Left lobe of liver (tissue), 2 donors: ENCODE measurements at places on chromosomes 7 and 10. TPM values are rescaled to one million over a fixed set of nuclear protein-coding genes. Genes with fewer than 3 reads are reported as not detected.
A peak's percentile ranks its signal among the peaks of the same experiment; 100 is the strongest.

The DDX56 gene
- total RNA-seq: 32.9 TPM

The PIK3AP1 gene
- 35.7 TPM for total RNA-seq

The GLCCI1 gene
- 4.4 TPM for total RNA-seq

The PIP gene
- total RNA-seq: not detected

- DNase-seq: no peak
Measured at GRCh38 chr10:75209086-75209920, 1.3 kb upstream of the VDAC2 start.

GRCh38 chr10:113132591-113133121 is 182.6 kb downstream of the TCF7L2 start:
- no peak for DNase-seq

DNA sequence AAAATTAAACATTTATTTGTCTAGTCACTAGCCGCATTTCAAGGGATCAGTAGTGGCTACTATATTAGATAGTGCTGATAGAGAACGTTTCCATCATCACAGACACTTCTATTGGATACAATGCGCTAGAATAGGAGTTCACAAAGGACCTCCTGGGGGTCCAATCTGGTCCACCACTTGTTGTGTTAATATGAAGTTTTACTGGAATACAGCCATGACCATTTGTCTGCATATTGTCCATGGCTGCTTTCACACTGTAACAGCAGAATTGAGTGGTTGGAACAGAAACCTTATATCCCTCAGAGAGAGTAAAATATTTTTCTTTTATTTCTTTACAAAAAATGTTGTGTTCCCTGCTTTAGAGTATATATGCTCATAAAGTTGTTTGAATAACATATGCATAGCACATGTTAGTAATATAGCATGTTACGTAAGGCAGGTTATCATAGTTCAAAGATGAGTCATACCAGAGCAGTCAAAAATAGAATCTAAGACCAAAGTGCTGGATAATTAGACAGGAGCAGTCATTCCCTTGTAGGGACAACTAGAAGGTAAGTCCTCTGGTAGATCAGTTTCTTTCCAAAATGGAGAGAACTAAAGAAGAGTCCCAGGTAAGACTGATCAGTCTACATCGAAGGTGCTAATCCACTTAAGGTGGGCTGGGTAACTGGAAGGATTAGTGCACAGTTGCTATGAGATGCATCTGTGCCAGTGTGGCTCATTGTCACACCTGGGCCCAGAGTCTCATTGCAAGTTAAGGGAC is 14.9 kb downstream of the BZW2 start:
- no peak for DNase-seq

DNA sequence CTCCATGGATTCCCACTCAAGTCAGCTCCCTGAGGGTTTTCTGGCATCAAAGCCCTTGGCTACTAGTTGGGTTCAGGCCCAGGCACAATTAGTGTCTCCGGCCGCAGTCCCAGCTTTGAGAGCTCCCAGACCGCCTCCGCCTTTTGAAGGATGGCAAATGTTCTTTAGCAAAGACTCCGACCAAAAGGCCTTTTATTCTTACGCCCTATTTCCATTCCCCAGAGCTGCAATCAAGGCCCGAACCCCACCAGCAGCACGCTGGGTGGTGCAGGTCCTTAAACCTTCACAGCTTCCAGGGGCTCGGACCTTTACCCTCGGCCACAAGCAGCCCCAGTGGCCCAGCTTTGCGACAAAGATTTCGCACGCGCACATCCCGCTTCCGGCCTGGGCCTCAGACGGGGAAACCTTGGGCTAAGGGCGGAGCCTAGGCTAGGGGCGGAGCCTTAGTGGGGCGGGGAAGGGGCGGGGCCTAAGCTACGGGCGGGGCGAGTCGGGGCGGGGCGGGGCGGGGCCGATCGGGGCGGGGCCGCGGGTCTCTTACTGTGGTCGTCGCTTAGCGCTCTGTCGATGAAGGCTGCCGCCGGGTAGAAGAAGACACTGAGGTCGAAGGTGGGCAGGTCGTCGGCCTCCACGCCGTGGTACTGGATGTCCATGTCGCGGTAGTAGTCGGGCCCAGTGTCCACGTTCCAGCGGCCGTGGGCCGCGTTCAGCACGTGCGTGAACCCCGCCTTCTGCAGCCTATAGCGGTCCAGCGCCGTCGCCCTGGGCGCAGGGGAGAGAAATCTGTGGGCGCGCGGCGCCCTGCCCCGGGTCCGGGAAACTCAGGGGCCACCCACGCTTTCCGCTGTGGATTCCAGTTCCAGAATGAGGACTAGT is 68.0 kb upstream of the SAMD8 start:
- DNase-seq: peak; percentile 44

- DNase-seq: no peak
Measured at GRCh38 chr7:106019470-106019820, 56.4 kb downstream of the CDHR3 start.

GRCh38 chr7:34991938-34992840 is 45.1 kb downstream of the DPY19L1 start:
- DNase-seq: no peak

DNA sequence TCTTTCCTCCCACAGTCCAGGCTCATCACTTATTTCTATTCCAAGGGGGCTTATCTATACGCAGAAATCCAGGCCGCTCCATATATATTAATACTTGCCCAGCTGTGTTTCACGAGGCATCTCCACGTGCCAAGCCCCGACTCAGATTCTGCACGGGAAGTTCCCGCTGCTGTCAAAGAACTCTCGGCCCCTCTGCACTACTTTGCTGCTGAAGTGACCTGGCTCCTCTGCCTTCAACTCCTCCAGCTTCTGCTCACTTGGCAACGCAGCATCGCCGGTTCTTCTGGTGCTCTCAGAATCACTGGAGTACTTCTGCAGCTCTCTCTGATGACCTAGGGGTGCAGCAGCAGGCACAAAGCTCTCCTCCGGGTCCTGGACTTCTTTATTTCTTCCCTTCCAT is 9.7 kb upstream of the CHST12 start:
- DNase-seq: no peak

DNA sequence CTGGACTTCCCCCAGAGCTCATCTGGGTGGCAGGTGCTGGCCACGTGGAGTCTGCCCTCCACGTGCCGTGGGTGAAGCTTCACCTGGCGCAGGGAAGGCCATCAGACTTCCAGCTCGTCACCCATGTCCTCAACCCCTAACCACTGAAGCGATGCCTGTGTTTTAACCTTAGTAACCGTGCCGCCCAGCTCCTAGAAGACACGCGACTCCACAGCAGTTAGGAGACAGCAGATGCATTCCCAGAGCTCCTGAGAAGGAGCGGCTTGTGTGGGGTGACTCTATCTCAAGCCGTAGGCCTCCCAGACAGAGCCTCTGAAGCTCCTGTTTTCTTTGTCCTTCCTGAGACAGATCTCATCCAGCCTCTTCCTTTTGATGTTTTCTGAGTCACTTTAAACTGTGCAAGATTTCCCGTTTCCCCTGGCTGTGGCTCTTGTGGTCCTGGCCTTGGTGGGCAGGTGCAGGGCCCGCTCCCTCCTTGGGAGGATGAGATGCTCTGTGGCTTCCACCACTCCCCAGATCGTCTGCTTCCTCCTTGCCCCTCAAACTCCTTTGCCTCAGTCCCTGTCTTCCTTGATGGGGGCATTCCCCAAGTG is 41.4 kb upstream of the AP5Z1 start:
- no peak for DNase-seq
